ENCODE measurements at places on chromosomes 6 and 20.

GRCh38 chr20:59525500-59526241, 78.7 kb upstream of the PHACTR3 start:
- no peaks in the 10 kb centered on the region for H3K36me3 ChIP-seq
- no peaks in the 10 kb centered on the region for H3K4me1 ChIP-seq
- H3K4me3 ChIP-seq = no peak overlapping the region
- no peaks in the 10 kb centered on the region for H3K27me3 ChIP-seq
- no peak overlapping the region for H3K27ac ChIP-seq

DNA sequence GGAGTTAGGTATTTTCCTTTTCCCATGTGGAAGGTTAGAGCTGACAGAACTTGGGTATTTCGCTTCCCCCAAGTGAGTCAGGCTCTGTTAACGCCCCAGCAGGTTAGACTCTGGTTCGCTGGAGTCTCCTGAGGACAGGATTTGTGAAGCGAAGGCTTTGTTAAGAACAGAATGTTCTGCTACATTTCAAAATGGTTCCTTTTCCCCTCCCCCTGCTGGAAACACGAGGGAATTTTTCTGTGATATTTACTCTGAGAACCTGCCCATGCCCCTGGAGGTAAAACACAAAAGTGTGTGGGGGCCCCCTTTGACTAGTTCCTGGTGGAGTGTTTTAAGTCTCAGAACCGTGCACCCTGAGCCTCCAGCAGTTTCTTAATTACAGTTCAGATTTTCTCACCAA, 731.4 kb upstream of the CITED2 start:
- DNase-seq = no peak
- no peaks in the 10 kb centered on the region for H3K4me1 ChIP-seq
- H3K4me3 ChIP-seq = no peak overlapping the region

DNA sequence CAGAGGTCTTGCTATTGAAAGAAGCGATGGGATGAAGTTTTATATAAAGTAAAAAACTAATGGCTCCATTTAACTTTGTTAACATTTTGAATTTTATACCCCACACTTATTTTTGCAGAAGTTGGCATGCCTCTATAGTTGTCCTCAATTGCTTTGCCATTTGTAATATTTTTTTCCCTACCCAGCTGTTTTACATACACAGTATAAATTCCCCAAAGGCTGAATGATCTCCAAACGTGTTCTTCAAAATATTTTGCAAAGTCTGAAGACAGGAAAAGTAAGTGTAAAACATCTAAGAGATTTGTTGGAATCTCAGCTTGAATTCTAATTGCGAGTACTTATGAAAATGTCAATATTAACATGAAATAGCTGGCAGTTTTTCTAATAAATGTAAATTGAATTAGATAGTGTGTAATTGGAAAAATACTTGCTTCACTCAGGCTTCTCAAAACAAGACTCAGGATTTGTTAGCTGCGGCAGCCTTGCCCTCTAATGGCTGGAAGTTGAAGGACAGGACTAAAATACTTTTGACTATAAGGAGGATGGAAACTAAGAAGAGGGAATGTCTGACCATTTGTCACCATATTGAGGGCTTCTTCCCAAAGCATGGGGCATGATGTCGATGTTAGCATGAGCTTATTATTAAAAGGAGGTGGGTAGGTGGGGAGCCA, 226.8 kb downstream of the UST start:
- H3K27me3 ChIP-seq = no peaks in the 10 kb centered on the region
- DNase-seq = no peak
- H3K4me3 ChIP-seq = no peak overlapping the region
- no peak overlapping the region for H3K27ac ChIP-seq

DNA sequence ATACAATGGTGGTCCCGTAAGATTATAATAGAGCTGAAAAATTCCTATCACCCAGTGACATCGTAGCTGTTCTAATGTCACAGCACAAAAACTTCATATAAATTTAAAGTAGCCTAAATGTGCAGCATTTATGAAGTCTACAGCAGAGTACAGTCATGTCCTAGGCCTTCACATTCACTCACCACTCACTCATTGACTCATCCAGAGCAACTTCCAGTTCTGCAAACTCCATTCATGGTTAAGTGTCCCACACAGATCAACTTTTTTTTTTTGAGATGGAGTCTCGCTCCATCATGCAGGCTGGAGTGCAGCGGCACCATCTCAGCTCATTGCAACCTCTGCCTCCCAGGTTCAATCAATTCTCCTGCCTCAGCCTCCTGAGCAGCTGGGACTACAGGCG, 20.9 kb upstream of the KCNG1 start:
- no peaks in the 10 kb centered on the region for H3K36me3 ChIP-seq
- no peak overlapping the region for H3K4me3 ChIP-seq
- DNase-seq = no peak
- H3K4me1 ChIP-seq = no peaks in the 10 kb centered on the region
- H3K27me3 ChIP-seq = no peaks in the 10 kb centered on the region

- H3K4me1 ChIP-seq = no peaks in the 10 kb centered on the region
- peaks cover 15% of the 10 kb centered on the region for H3K36me3 ChIP-seq
- H3K27me3 ChIP-seq = no peaks in the 10 kb centered on the region
- H3K4me3 ChIP-seq = no peak overlapping the region
Measured at GRCh38 chr6:144847916-144848315, 562.8 kb downstream of the UTRN start.

DNA sequence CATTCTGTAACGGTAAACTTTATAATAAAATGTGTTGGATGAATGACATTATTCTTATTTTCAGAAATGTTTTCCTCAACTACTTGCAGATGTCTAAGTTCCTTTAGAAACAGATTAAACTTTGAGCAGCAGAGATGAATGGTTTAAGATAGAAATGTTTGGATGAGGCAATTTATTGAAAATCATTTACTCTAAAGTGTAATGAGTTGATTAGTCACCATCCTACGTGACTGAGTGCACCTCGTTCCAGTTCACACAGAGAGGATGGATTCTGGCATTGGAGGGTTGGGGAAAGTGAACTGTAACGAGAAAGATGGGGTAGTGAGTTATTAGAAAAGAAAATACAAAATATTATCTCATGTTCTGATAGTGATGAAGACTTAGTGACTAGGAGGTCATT, 28.7 kb downstream of the SMPDL3A start:
- no peak for DNase-seq
- H3K27ac ChIP-seq = no peak overlapping the region
- H3K4me1 ChIP-seq = no peaks in the 10 kb centered on the region
- H3K36me3 ChIP-seq = no peaks in the 10 kb centered on the region
- no peaks in the 10 kb centered on the region for H3K27me3 ChIP-seq

- no peak for DNase-seq
- no peaks in the 10 kb centered on the region for H3K27me3 ChIP-seq
- H3K4me1 ChIP-seq = no peaks in the 10 kb centered on the region
- no peaks in the 10 kb centered on the region for H3K36me3 ChIP-seq
Measured at GRCh38 chr20:38835792-38836191, 30.3 kb downstream of the PPP1R16B start.

GRCh38 chr6:27176096-27176495, 71.4 kb upstream of the PRSS16 start:
- H3K36me3 ChIP-seq = no peaks in the 10 kb centered on the region
- H3K4me1 ChIP-seq = peaks cover 19% of the 10 kb centered on the region
- H3K27ac ChIP-seq = no peak overlapping the region
- H3K27me3 ChIP-seq = no peaks in the 10 kb centered on the region
- no peak overlapping the region for H3K4me3 ChIP-seq
- DNase-seq = no peak

DNA sequence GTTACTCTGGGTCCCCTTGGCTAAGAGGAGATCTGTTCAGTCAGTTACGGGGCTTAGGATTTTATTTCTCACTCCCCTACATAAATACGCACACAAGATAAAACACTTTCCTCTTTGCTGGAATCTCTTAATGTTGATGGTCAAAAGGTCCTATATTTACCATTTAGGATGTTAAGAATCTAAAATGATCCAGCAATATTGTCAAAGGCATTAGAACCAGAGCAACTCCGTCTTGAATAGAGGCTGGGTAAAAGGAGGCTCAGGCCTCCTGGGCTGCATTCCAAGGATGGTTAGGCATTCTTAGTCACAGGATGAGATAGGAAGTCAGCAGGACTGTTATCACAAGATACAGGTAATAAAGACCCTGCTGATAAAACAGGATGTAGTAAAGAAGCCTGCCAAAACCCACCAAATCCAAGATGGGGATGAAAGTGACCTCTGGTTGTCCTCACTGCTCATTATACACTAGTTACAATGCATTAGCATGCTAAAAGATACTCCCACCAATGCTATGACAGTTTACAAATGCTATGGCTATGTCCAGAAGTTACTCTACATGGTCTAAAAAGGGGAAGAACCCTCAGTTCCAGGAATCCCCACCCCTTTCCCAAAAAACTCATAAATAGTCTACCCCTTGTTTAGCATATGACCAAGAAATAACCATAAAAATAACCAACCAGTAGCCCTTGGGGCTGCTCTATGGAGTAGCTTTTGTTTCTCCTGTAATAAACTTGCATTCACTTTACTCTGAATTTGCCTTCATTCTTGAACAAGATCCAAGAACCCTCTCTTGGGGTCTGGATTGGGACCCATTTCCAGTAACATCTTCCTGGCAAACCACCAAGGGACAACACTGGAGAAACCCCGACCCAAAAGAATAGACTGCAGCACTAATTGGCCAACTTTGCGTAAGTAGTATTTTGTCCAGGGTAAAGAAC, 107.5 kb downstream of the DTNBP1 start:
- H3K27ac ChIP-seq = no peak overlapping the region
- no peaks in the 10 kb centered on the region for H3K27me3 ChIP-seq
- peaks cover 5% of the 10 kb centered on the region for H3K4me1 ChIP-seq

DNA sequence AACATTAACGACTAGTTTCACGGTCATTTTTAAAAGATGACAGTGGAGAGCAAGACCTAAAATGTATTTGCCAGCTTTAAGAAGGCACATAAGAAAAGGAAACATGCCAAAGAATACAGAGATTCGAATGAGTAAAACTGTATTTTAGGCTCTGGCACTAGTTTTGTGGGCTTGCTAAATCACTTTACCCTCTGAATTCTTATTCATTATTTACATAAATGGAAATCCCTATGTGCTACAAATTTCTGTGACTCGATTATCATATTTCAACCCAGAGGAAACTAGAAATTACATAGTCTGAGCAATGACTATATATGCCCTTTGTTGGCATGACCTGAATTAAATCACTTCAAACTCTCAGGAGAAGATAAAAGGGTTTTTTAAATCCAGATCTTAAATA, 441.7 kb upstream of the RNF217 start:
- no peaks in the 10 kb centered on the region for H3K36me3 ChIP-seq
- no peak overlapping the region for H3K4me3 ChIP-seq
- H3K27me3 ChIP-seq = no peaks in the 10 kb centered on the region
- no peak overlapping the region for H3K27ac ChIP-seq

DNA sequence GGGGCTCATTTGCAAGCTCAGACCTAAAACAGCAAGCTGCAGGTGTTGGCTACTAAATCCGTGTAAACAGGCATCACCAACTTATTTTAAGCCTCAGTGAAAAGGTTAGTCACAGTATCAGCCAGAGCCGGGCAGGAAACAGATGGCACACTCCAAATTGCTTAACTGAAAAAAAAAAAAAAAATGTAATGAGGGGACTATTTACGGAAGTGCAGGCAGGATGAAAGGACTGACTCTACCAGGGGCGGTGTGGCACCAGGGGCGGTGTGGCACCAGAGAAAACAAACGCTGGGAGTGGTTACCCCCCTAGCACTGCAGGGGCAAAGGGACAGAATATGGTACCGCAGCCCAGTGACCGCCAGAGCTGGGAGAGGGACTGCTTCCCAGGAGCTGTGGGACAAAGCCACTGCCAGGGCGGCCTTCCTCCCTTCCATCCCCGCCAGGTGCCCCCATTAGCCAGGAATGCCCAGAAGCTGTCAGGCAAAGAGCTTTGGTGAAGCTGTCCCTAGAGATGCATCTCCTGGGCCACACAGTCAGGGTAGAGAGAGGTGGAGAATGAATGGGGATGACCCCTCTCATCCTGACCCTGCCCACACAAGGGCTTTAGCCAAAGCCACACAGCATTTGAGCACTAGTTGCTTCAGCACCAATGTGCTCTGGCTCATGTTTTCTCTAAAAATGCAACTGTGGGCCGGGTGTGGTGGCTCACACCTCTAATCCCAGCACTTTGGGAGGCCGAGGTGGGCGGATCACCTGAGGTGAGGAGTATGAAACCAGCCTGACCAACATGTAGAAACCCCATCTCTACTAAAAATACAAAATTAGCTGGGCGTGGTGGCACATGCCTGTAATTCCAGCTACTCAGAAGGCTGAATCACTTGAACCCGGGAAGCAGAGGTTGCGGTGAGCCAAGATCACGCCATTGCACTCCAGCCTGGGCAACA, 39.6 kb upstream of the GFOD1 start:
- H3K27ac ChIP-seq = peak overlapping the region; percentile 24
- no peaks in the 10 kb centered on the region for H3K27me3 ChIP-seq
- no peaks in the 10 kb centered on the region for H3K4me1 ChIP-seq
- no peak overlapping the region for H3K4me3 ChIP-seq
- peak; percentile 53 for DNase-seq

- H3K4me3 ChIP-seq = no peak overlapping the region
- H3K4me1 ChIP-seq = no peaks in the 10 kb centered on the region
- no peaks in the 10 kb centered on the region for H3K27me3 ChIP-seq
Measured at GRCh38 chr6:154169193-154169847, 130.3 kb downstream of the OPRM1 start.

GRCh38 chr20:22447447-22447778, 137.0 kb downstream of the FOXA2 start:
- no peak for DNase-seq
- no peaks in the 10 kb centered on the region for H3K36me3 ChIP-seq
- peaks cover 13% of the 10 kb centered on the region for H3K4me1 ChIP-seq
- no peaks in the 10 kb centered on the region for H3K27me3 ChIP-seq
- H3K27ac ChIP-seq = no peak overlapping the region

GRCh38 chr6:7899889-7900213, 10.7 kb downstream of the TXNDC5 start:
- DNase-seq = no peak
- peaks cover 31% of the 10 kb centered on the region for H3K4me1 ChIP-seq
- H3K27me3 ChIP-seq = no peaks in the 10 kb centered on the region
- H3K4me3 ChIP-seq = no peak overlapping the region
- peaks cover 40% of the 10 kb centered on the region for H3K36me3 ChIP-seq

DNA sequence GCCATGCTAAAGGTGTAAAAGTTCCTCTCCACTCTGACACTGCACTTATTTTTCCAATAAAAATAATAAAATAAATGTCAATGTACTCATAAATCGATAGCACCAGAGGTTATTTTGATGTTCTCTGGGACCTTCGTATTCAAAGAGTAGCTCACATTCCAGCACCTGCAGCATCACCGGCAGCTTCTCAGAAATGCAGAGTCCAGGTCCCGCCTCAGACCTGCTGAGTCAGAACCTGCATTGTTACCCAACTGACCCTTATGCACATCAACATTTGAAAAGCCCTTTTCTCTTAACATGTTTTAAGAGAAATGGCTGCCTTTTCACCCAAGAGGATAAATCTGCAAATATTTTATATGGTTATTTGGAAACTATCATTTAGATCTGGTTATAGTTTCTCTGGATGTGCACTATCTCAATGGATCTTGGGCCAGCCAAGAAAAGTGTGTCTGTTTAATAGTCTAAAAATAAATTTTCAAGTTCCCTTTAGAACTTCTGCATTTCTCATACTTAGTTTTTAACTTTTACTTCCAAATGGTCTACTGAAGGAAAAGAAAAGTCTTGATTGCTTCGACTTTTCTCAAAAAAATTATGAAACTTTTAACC, 216.2 kb upstream of the PRDM1 start:
- no peak overlapping the region for H3K27ac ChIP-seq
- DNase-seq = no peak
- peaks cover 8% of the 10 kb centered on the region for H3K4me1 ChIP-seq
- H3K4me3 ChIP-seq = no peak overlapping the region
- H3K36me3 ChIP-seq = no peaks in the 10 kb centered on the region

All from body of pancreas (tissue), 4 donors.